GDM1 (cell line): ENCODE measurements at places on chromosomes 5 and 9.

- no peak for DNase-seq
Measured at GRCh38 chr9:4973902-4974301, 11.2 kb upstream of the JAK2 start.

DNA sequence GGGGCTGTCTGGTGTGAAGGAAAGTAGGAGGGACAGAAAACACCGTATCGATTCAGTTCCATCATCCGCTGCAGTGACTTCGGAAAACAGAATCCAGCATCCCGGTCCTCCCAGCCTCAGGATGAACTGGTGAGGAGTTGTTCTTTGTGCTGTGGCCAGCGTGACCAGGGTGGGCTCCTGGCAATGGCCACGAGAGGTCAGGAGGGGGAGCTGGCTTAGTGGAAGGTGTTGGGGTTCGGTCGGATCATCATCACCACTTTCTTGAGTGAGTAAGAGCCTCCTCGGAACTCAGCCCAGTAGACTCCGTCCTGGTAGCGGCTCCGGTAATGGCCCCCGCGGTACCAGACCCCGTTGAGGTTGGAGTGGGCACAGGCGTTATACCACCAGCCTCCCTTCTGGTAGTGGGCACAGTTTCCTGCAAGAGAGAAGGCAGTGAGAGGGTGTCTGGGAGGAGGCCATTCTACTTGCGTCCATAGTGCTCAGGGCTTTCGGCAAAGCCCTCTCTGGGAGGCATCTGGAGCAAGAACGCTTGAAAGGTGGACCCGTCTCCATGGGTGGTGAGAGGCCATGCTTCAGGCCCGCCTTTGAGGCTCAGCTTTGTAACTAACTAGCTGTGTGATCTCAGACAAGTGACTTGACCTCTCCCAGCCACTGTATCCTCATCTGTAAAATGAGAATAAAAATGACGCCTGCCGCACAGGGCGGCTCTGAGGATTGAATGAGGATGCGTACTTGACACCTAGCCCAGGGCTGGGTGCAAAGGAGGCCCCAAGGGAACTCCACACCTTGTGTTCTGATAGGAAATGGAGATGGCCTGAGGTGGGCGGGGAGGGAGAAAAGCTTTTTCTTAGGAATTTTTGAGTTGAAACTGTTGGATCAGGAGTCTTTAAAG is 33.5 kb downstream of the ANGPTL2 start:
- DNase-seq = no peak

DNA sequence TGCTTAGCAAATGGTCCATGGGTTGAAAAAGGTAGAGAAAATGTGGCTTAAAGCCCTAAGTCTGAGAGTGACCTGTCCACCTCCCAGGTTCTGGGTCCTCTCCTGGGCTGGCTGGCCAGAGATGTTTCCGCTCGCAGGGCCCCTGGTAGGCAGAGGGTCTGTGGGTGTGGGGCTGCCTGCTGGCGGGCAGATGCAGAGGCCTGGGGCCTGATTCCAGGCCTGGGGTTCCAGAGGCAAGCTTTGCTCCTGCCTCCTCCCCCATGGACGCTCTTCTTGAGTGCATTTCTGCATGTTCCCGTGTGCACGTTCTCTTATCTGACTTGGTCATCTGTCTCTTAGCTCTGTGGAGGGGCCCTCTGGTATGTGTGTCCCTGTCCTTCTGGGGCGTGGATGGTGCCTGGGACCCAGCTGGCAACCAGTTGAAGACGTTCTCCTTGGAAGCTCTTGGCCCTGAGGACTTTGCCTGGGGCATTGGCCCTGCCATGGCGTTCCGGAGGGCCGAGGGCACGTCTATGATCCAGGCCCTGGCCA is 3.8 kb downstream of the MIGA2 start:
- no peak for DNase-seq

DNA sequence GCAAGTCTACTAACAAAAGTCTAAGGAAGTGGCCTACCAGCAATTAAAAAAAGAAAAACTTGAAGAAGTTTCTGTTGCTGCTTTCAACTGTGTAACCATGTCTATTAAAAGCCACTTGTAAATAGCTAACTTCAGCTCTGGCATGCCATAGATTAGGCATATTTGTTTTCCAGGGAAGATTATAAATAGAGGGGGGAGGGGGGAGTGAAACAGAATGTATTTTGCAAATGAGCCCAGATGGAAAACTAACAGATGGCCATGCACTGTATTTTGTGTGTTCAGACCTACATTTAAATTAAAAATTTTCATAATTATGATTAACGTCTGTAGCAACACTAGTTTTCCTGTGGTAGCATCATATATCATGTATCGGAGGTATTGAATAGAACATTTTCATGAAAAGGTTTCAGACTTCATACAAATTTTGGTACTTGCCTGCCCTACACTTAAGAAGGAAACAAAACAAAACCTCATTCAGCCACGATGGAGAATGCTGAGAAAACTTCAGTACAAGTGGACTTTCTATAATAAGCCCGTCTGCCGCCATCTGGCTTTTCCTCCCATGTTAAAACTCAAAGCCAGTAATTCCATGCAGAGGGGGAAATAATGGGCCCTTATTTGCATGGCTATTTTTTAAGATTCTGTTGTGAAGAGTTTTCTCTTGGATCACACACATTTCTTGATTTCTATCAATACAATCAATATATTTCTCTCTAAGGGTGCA is 220.4 kb upstream of the SMARCA2 start:
- no peak for DNase-seq

DNA sequence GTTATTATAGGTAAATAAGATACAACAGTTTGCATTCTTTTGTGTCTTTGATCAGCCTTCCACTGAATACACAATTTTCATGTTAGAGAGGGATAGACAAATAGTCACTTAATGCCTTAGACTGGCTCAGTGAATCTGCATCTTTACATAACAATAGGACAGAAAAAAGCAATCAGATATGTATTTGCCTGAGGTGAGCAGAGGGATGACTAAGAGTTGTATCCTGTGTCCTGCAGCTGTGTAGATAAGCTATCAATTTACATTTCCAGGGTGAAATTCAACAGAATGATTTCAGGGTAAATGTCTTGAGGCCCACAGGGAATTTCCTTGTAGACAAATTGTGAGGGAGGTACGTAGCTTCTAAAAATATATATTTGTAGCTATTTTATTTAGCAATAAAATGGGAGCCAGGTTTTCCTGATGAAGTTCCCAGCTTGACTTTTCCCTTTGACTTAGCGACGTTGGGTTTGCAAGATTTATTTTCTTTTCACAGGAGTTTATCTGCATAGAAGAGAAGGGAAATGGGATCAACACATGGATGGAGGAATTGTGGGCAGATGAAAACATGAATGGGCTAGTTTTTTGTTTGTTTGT is 586.1 kb upstream of the CDH6 start:
- no peak for DNase-seq

DNA sequence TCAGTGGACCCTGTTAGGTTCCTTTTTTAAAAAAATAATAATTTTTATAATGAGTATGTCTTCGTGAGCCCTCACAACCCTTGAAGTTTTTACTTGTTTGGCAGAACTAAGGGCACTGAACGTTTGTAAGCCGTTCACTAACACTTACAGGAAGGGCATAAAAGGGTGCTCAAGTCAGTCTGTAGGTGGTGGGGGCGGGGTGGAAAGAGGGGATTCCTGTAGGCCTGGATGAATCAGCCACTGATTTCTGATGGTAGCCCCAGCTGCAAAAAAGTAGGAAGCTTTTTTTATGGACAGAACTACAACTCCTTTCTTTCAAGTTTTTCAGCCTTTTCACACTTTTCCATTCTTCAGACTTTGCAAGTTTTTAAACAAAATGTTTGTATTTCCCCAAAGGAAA is 35.8 kb downstream of the PIK3R1 start:
- no peak for DNase-seq

DNA sequence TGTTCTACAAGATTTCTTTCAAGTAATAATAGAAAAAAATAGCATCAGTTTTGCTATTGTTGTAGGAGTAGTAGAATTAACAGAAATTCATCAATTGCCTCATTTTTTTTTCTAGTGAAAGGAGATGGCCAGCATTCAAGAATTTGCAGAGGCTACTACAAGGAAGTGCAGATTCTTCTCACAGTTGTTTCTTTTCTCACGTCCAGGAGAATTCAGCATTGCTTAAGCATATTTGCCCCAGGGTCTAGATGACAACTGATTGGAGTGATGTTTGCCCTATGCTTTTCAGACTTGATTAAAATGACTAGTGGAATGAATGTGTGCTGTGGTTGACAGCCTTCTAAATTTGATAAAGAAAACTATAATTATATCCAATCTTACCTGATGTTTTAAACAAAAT is 46.6 kb upstream of the SLC12A2 start:
- no peak for DNase-seq

- DNase-seq = no peak
Measured at GRCh38 chr5:151140686-151141459, 16.7 kb downstream of the ANXA6 start.

- DNase-seq = no peak
Measured at GRCh38 chr5:54793468-54794134, 191.8 kb downstream of the ESM1 start.

DNA sequence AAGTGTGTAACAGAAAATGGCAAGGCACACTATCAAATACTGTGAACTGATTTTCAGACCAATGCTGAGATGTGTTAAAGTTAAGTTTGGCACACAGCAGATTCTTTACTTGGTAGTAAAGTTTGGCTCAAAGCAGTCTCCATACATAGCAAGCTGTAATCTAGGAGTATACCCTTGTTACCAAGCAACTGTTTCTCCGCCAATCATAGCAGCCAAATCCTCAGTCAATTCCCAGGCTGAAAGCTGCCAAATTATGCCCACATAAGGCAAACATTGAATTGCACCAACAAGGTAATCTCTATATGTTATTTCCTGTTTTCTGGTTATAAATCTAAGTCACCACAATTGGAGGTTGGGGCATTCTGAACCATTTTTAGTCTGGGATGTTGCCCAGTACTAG is 345.7 kb downstream of the DEPDC1B start:
- DNase-seq = no peak

GRCh38 chr9:5510360-5510931 is at the start of gene PDCD1LG2:
Gene PDCD1LG2 (plus strand): TSS chr9:5510531. CDS start chr9:5522547, 12,016 bp downstream.
- no peak for DNase-seq

DNA sequence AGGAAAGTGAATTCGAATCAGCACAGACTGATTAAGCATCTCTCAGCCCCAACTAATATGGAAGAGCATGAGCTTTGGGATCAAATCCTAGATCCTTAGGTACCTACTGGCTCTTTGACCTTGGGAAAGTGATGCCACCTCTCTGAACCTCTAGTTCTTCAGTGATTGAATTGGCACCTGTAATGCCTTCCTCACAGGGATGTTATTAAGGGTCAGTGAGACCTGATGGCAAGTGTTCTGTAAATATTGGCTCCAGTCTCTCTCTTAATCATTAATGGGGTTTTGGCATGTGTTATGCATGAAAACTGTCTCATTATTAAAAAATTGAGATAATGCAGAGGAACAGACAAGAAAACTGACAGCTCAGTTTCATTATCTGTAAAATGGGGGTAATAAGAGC is 115.8 kb downstream of the INSYN2B start:
- no peak for DNase-seq

GRCh38 chr5:96084874-96085506 is 123.3 kb upstream of the ELL2 start:
- no peak for DNase-seq

DNA sequence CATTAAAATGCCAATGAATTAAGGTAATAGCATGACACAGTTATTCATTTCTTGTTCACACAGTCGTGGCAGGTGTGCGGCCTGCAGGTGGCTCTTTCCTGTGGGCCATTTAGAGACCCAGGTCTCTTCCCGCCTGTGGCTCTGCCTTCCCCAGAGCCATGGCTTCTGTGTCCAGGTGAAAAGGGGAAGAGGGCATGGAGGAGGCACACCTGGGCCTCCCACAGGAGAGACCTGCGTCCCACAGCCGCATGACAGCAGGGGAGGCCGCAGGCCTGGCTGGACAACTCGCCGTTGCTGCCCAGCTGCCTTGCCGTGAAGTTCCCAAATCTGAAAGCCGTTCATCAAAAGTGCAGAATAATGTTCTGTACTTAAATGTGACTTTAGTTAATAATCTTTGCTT is 14.4 kb upstream of the PLEKHG4B start:
- no peak for DNase-seq

DNA sequence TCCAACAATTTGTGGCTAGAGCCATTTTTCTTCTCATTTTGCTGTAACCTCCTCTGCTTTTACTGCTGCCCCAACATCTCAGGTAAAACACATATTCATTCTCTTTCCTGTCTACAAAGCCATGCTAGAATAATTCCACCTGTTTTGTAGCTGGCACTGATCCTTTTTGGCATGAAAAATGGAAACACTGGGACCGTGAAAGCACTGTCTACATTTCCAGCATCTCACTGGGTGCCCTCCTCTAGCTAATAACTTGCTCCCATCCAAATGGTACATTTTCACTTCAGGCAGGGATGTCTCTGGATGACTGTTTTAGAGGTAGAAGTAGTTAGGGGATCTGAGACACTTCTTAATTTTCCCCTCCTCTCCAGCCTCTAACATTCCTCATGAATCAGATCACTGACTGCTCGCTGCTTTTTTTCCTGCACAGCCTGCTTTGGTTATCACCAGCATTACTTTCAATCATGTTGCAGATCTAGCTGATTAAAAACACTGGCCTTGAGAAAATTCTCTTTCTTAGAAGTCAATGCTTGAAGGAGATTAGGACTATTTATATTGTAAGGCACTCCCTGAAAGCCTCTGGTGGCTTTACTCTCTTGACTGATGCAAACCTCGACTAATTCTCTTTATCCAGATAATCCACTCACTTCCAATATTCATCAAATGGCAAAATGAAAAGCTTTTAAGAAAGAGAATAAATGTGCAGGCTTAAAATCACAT is 1312.6 kb upstream of the DMAC1 start:
- DNase-seq = no peak

DNA sequence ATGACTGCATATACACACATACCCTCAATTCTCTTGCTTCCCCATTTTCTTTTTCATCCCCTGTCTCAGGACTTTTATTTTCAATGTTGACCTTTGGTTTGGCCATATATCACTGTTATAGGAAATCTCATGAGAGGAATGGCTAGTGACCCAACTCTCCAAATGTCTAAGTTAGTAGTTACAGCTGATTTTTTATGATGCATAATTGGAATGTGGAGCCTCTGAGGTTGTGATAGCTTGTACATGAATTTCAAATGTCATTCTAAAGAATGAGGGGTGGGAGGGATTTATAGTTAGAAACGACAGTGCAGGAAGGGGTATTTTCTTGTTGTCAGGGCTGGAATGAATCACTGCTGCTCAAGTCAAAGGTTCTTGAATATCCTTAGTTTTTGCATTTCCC is 356.1 kb downstream of the NTRK2 start:
- DNase-seq = no peak

GRCh38 chr9:1429297-1429696 is 379.1 kb downstream of the DMRT2 start:
- no peak for DNase-seq

DNA sequence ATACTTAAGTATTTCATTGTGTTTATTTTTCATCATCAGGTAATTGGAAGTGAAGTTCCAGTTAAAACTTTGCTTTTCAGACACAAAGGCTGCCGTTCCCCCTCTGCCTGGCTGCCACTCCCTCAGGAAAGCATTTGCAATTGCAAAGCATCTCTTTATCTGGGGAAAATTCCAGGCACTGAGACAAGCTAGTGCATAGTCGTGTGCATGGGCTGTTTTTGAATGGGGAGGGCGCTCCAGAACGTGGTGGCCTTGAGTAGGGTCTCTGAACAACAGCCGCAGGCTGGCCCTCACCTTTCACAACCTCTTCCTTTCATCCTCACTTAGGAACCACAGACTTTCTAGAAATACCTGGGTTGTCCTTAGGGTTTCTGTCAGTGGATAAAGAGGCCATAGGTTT is 285.1 kb upstream of the ADAMTS16 start:
- DNase-seq = no peak
